Activated T-cell treated with anti-CD3 and anti-CD28 coated beads for 1 hour (primary cell): ENCODE measurements at places on chromosomes 4 and X.

GRCh38 chr4:2829933-2830451 is 13.7 kb upstream of the ADD1 start:
- DNase-seq = no peak

GRCh38 chrX:151970661-151971060 is 3.8 kb downstream of the GABRE start:
- no peak for DNase-seq

GRCh38 chr4:127778102-127778501 is 4.0 kb upstream of the HSPA4L start:
- no peak for DNase-seq

- DNase-seq = no peak
Observed at GRCh38 chr4:16337936-16338335, 111.7 kb upstream of the TAPT1 start.

- DNase-seq = no peak
Observed at GRCh38 chrX:129802863-129803262, 23.1 kb downstream of the SASH3 start.

- no peak for DNase-seq
Observed at GRCh38 chr4:7253837-7254236, 61.5 kb downstream of the SORCS2 start.

- no peak for DNase-seq
Observed at GRCh38 chr4:17794730-17795129, 13.3 kb upstream of the FAM184B start.

DNA sequence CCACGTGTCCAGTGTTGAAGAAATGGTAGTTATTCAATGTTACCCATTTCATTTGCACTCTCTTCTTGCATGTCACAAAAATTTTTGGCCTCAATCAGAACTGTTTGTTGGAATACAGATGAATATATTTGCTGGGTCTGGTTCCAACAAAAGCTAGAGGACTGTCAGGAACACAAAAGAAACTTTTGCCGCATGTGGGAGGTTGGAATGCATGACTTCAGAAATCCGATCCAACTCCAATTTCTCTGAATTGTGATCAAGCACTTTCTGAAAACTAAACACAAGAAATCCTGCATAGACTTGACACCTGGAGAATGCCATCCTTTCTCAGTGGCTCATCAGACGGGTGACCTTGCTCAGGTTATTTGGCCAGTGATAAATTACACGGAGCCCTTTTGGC is 15.4 kb downstream of the SETD7 start:
- DNase-seq = no peak

- DNase-seq = no peak
Observed at GRCh38 chrX:134251241-134251640, 14.3 kb downstream of the CCDC160 start.

GRCh38 chrX:107725761-107726555 is 49.6 kb downstream of the TSC22D3 start:
- DNase-seq = no peak

DNA sequence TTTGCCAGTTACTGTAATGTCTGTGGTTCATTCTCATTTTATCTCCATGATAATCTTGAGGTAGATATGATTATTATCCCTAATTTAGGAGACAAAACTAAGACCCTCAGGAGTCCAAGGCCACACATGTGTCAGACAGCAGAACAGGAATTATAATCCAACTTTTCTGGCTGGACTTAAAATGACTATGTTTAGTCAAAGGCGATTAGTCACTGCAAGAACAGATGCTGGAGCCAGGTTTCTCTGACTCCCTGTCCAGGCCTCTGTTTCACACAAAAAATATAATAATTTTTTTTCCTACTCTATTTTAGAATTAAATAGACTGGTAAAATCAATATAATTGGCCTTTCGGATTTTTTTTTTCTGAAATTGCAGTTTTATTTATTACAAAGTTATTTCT is 56.7 kb upstream of the TMEM131L start:
- no peak for DNase-seq

DNA sequence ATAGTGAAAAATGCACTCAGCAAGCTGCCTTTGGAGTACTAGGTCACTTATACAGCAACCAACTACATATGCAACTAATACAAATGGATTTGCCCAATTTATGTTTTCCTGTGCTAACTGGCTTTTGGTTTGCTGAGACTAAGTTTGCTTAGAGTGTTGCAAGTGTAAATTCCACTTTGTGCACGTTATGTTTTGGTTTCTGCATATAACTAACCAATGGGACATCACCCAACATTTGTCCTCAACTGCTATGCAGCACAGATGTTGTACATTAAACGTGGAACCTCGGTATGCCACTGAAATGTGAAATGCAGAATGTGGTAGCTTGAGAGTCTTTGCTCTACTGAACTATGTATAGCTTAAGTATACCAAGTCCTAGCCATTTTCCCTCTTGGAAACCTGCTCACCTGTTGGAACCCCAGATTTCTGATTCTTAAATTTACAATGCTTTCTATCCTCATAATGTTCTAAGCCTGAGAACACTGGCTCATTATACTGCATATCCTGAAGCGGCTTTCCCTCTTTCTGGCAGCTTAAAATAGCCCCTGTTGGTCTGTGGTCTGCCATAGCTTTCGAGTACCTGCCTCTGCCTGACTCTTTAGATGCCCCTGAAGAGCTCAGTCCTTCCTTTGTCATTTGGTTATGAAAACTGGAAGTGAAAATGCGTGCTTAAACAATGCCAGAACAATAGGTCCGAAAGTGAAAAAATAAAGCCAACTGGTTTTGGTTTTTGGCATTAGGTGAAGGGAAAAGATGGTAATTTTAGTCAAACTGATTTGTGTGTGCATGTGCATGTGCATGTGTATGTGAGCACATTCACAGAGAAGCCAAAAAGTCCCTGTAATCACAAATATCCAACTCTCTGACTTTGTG is 158.0 kb downstream of the SH2D1A start:
- DNase-seq = no peak

GRCh38 chrX:11908371-11908770 is 150.3 kb downstream of the MSL3 start:
- no peak for DNase-seq

DNA sequence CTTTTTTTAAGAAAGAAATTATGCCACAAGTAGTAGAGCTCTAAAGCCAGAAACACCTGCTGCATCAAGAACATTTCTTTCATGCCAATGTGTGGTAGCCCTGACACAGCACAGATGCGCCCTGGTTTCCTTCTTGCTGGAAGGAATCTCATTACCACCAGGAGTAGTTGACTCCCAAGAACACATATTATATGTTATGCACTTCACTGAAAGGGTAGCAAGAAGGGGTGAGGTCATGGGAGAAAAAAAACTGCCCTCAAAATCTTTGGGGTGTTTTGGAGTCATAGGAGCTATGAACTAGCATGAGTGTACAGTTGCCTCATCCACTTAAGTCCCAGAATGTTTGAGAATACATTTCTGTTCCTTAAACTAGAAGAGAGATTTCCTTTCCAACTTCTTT is 185.8 kb upstream of the C1QTNF7 start:
- no peak for DNase-seq

- DNase-seq = no peak
Observed at GRCh38 chrX:45711231-45711630, 510.6 kb upstream of the DIPK2B start.

- DNase-seq = no peak
Observed at GRCh38 chr4:101792056-101792590, 1.6 kb downstream of the BANK1 start.

DNA sequence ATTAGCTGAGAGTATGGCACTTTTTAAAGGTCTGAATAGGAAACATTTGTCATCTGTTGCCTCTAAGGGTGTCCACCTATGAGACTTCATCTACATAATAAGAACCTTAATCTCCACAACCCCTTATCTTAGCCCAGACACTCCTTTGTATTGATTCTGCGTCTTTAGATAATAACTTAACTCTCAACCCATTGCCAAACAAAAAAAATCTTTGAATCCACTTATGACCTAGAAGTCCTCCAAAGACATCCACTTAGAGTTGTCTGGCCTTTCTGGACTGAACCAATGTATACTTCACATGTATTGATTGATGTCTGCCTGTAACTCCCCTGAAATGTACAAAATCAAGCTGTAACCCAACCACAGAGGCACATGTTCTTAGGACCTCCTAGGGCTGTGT is 66.0 kb upstream of the CHRNA9 start:
- no peak for DNase-seq

DNA sequence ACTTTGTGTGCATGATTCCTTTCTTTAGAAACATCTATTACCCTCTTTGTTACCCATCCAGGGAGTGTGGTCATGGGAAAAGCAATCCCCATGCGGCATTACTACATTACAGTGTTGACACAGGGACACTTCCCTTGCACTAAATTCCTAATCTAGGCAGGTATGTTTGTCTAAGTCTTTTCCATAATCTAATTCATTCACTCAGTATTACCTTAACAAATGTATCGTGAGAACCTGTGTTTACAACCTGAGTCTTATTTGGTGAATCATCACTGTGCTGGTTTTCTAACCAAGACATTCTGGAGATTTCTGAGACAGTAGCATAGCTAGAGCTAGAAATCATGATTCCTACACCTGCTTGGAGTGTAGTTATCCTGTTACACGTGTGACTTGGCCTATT is 326.8 kb downstream of the BMPR1B start:
- no peak for DNase-seq

DNA sequence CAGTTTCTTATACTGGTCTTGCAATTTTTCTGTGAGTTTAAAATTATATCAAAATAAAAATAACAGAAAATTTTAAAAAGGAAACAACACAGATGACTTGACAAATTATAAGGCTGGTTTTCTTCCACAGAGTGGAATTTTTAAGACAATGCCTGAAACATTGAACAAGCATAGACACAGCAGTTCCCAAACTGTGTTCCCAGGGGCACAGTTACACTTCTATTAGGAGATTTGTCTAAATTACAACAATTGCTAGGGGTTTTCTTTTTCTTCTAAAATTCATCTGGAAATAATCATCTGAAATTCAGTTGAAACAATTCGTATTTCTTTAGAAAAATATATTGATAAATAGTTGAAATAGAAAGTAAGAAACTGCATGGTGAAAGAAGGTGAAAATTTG is 26.2 kb downstream of the PDE5A start:
- DNase-seq = no peak

- DNase-seq = no peak
Observed at GRCh38 chr4:141376769-141377168, 156.1 kb downstream of the ZNF330 start.

DNA sequence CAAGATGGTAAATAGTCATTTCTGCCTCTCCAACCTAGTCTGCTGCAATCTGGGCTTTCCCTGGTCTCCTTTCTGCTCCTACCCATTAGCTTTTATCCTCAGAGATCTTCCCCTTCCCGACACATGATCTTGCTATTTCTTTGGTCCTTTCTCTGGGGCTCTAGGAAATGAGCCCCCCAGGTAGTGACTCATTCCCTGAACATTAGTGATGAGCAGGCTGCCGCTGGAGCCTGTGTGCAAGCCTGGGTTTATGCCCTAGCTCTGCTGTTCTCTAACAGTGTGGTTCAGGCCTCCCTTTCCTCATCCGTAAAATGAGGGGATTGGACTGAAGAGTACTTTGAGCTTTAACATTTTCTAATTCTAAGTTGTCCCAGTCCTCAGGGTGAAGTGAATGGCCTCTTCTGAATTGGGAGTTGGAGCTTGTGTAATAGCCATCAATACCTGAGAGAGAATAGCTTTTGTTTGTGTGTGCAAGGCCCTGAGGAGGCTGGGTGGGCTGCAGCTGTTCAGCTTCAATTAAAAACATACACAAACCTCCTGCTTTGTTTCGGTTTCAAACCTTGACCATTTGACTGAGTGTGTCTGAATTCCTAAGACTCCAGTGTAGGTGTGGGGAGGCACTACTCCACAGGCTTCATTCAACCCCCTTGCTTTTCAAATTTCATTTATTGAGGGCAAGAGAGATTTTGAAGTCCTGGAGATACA is 115.6 kb upstream of the SCML1 start:
- DNase-seq = no peak

DNA sequence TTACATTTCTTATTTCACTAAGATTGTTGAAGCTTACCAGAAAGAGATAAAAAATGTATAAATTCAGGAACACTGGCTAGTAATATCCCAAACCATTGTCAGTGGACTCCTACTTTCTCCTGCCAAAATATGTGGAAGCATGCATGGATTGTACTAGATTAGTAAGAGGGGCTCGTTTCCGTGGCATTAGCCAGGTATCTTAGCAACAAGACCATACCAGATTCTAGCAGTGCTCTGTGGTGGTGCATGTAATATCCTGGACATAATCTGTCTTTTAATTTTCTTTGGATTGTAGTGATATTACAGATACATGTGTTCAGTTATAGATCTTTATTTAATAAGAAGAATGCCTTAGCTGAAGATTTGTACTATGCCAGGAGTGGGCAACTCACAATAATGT is 371.9 kb upstream of the PITX2 start:
- DNase-seq = no peak

DNA sequence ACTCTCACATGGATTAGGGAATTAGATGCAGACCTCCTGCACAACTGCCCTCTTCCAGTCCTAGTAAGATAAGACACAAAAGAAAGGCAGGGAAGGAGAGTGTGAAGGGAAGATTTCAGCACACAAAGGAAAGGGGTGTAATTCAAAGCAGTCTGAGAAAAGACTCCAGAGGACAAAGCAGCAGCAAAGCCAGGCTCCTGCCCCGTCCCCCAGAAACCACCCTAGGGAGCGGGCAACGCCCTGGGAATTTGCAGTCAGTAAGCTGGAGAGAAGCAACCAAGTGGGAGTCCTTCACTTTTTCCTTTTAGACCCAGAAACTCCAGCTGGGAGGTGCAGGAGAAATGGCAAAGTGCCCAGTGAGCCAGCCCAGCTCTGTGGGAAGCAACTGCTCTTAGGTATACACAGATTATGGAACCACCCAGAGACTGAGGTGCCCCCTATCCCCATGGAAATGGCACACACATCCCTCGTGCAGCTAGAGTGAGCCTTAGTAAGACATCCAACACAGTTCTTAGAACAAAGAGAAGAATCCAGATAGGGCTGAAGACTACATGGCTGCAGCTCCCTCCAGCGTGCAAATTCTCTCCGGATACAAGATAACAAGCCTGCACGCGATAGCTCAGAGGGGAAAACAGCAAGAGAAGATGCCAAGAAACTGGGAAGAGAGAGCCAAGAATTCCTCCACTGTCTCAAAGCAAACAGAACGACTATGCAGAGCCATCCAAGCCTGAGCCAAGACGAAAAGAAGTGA is 26.5 kb upstream of the IRAK1 start:
- DNase-seq = no peak

- no peak for DNase-seq
Observed at GRCh38 chr4:26141911-26142638, 178.7 kb upstream of the RBPJ start.

DNA sequence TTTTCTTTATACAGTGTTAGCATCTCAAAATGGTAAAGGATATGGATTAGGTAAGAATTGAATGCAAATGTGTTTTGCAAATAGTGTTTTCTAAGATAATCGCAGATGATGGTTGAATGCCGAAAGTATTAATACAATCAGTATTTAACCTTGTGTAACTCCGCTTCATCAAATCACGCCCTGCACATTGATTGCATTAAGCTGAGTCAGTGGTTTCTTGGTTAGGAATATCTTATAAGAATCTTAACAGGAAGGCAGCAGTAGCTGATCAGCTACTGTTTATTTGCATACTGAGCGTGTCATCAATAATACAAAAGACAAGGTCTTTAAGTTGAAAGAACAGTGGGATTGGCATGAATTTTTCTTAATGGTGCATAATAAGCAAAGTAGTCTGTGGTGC is 545.4 kb downstream of the RPA4 start:
- DNase-seq = no peak

GRCh38 chr4:112277220-112277619 is 8.5 kb downstream of the TIFA start:
- DNase-seq = no peak

- no peak for DNase-seq
Observed at GRCh38 chr4:26762650-26763049, 98.0 kb upstream of the STIM2 start.
